Fibroblast of the aortic adventitia (primary cell): ENCODE measurements at places on chromosomes 7 and 10.

DNA sequence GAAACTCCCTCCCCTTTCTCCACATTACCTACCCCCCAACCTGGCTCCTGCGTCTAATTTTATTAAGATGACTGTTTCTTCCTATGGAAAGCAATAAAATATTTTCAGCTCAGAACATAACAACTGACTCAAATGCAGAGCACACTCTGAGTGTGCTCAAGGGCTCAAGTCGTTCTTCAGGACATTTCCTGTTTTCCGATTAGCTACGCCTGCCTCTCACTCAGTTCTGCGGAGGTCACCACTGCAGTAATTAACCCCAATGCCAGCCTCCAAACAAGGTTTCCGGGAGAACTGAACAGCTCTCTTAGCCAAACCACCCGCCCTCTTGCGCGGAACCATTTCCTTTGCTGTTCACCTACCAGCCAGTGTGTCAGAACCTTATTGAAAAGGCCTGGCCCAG, 19.3 kb downstream of the MYOF start:
- DNase-seq, result peak; percentile 41

DNA sequence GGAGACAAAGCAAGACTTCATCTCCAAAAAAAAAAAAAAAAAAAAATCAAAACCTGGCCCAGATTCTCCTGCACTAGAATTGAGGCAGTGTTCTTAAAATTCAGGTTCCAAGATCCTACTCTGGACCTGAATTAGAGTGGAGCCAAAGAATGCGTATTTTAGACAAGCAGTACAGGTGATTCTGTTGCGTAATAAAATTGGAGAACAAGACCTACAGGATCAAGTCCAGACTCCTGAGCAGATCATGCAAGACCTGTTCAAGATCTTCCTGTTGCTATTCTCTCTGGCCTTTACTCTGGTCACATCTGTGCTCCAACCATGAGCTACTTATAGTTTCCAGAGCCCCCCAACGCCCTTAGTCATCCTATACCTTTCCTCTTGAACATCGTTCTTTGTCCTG, 51.5 kb upstream of the RSBN1L start:
- DNase-seq, result no peak

GRCh38 chr10:131403936-131404335, 92.4 kb upstream of the TCERG1L start:
- DNase-seq, result no peak

- DNase-seq, result no peak
Observed at GRCh38 chr7:45711161-45711490, 137.0 kb downstream of the ADCY1 start.

- DNase-seq, result peak; percentile 48
Observed at GRCh38 chr10:3780771-3781467, 4.1 kb downstream of the KLF6 start.

DNA sequence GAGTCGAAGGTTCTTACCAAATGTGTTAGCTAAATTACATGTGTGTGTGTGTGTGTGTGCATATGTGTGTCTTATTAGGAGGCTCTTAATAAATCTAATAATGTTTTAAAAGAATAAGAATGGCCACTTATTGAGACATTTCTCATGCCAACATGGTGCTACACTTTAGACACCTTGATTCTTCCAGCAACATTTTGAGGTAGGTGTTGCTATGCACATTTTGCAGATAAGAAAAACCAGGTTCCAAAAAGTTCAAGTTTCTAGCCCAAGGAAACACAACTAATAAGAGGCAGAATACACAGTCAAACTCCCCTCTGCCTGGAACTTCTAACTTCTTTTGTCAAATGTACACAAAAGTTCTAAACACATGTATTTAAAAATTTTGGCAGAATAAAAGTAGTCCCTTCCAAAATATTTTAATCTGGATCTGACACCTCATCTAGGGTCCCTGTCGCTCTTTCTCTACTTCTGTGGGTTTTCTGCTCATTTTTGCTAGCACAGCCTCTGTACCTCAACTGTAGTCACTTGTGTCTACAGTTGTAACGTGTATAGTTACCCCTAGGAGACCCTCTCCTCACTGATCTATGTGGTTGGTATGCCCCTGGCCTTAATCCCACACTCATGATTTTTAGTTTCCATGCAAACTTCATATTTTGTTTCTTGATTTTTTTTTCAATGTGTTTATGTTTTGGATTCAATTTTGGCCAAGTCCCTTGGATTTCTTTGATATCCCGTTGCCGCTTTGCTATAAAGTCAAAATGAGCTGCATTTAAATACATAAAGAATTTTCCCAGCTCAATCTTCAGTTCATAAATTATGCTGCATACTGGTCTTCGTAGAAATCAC, 4.3 kb downstream of the ANKRD1 start:
- DNase-seq, result no peak

DNA sequence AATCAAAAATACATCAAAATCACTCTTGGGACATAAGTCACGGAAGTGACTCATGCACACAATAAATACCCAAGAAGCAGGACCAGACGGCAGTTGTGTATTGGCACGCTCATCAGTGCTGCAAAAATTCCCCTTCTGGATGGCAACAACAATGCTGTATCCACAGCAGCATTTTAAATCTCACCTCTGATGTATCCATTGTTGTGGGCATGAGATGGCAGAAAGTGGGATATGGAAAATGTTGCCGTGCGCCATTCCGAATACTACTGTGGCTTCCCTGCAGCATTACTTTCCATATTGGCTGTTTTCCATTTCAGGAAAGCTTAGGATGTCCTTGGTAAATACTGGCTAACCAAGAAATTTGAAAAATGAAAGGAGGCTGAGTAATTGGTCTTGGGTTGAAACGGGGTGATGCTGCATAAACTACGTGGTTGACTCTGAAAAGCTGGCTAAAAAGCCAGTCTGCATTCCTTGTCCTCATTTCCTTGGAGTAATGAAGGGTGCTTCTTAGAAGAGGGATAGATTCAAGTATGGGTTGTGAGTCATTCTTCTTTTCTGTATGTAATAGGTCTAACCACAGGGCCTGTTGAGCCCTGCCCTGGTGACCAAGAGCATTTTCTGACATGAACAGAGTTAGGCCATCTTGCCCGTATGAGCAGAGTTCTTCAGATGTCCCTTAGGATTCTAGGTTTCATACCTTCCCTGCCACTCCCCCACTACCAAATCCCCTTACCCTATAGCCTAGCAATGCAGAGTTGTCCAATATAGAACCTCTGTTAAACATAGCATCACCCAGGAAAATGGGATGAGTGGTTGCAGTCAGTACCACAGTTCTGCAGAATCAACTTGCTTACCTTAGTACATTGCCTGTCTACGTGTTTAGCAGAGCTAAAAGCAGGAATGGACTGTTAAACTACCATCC, 36.3 kb upstream of the TOMM7 start:
- peak; percentile 99 for DNase-seq
